Activated naive CD4-positive, alpha-beta T cell treated with anti-CD3 and anti-CD28 coated beads, Interleukin-2, amount 10 ng/mL, durations not matched to agents 7 days and 5 days (primary cell): ENCODE measurements at places on chromosomes 6 and 20.

DNA sequence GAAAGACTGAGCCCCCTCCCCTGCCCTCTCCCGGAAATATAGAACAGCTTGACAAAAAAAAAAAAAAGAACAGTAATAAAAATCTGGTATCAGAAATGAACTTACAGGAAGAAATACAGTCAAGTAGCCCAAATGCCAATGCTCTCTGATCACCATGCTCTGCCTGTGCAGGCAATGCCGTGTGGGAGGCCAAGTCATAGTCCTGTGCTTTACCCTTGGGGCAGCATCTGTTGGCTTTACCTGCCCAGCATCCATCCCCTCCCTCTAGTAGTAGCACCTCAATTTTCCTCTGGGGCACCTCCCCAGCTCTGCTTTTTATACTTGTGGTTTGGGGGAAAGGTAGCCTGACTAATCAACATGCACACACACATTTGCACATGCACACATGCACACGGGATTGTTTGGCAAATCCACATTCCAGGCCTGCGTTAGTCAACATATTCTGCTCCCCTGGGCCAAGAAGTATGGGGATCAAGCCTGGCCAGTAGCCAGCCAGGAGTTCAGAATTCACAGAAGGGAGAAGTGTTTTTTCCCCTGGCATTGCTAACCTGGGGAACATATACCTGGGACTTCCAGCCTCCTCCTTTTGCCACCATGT, 70.2 kb downstream of the RIPOR3 start:
- no peak for DNase-seq

GRCh38 chr6:6390849-6391602, 70.6 kb upstream of the F13A1 start:
- DNase-seq = no peak

DNA sequence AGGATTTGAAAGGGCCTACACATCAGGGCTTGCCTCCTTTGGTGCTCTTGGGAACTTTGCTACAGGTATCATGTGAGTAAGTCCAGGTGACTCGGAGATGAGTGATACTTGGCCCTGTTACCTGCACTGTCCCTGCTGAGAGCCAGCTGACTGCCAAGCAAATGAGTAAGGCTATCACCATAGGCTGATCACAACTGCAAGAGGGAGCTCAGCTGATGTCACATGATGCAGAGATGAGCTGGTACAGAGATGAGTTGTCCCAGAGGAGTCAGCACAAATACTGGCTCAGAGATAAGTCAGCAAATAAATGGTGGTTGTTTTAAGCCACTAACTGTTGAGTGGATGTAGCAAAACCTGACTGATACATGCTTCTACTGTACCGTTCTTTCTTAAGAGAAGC, 41.4 kb downstream of the LAMP5 start:
- DNase-seq = no peak

- no peak for DNase-seq
Measured at GRCh38 chr20:53174454-53174853, 202.3 kb downstream of the TSHZ2 start.

GRCh38 chr20:51202304-51202703, 179.4 kb upstream of the KCNG1 start:
- no peak for DNase-seq

GRCh38 chr6:78538002-78538401, 329.3 kb upstream of the IRAK1BP1 start:
- no peak for DNase-seq

DNA sequence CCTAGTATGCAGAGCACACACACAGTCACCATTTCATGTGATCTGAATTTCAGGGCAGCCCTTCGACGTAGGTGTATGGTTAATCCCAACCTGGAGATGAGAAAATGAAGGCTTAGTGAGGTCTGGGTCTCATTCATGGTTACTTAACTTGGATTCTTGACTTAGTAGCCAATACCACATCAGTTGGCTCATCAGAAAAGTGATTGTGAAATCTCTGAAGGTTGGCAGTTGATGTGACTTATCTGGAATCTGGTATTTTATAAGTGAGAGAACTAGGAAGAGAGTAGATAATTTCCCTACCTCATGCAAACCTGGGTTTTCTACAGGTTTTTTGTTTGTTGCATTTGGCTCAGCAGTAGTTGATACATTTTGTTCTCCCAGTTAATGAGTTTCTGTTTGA, 123.7 kb downstream of the CCDC170 start:
- DNase-seq = no peak

GRCh38 chr20:3733119-3733995, 872 bp downstream of the HSPA12B start:
- no peak for DNase-seq

DNA sequence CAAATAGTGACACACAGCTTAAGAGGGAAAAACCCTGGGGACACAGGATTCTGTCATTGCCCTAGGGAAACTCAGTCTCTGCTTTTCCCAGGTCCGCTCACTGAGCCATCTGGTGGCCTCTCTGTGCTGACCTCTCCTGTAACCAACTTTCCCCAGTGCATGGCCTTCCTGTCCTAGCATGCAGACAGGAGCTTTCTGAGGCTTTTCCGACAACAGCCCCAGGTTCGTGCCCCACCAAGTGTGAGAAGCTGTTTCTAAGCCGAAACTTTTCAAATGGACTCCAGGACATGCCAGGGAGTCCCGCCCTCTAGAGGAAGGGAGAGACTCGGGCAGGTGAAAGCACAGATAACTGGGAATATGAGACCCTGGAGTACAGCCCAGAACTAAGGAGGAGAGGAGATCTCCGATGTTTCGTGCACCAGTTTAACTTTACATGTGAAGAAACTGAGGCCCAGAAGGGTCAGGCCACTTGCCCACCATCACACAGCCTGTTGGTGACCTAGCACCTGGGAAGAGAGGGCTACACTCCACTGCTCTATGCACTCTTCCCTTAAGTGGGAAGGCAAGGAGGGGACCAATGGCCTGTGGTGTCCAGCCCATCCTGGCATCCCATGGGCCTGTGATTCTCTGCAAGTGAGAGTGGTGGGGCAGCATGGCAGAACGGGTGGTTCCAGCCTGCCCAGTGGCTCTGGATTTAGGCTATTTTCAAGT, 46.2 kb downstream of the RPP40 start:
- no peak for DNase-seq

DNA sequence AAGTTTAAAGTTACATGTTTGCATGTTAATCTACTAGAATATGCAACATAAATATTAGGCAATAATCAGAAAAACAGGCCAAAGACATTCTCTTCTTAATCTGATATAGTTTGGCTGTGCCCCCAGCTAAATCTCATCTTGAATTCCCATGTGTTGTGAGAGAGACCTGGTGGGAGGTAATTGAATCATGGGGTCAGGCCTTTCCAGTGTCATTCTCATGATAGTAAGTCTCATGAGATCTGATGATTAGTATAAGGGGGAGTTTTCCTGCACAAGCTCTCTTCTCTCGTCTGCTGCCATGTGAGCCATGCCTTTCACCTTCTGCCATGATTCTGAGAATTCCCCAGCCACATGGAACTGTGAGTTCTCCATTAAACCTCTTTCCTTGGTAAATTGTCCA, 1241.7 kb upstream of the ADGRB3 start:
- DNase-seq = no peak

DNA sequence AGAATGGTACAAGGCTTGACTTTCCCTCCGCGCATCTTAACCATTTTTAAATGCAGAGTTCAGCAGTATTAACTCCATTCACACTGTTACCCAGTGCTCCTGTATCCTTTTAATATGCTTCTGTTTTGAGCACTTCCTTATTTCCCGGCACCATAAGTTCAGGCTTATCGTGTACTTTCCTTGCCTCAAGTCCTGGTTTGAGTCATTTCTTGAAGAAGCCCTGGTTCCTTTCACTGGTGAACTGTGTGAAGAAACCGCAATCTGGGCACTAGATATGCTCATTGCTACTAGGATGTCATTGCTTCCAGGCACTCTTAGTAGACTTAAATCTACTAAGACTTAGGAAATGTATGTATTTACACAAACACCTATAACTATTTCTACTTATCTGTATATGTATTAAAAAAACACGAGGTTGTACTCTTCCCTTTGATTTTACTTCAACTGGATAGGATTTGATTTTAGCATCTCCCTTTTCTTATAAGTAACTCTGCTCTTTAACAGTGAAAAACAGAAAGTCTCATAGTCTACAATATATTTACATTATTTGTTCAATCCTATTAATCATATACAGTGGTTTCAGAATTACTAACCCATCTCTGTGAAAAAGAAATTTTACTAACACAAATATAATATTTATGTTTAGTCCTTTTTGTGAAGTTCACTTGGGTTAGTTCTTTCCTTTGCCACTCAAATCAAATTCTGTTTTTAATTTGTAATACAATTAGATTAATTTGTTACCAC, 135.5 kb downstream of the CDKAL1 start:
- DNase-seq = no peak

- DNase-seq = no peak
Measured at GRCh38 chr6:35046103-35046502, 95.0 kb downstream of the TCP11 start.

- DNase-seq = no peak
Measured at GRCh38 chr6:17091122-17091521, 10.7 kb upstream of the STMND1 start.

- no peak for DNase-seq
Measured at GRCh38 chr6:136401749-136402148, 112.1 kb upstream of the BCLAF1 start.

GRCh38 chr6:3382326-3383279, 74.2 kb downstream of the SLC22A23 start:
- DNase-seq = no peak

- no peak for DNase-seq
Measured at GRCh38 chr6:167528239-167528638, 203.4 kb downstream of the TTLL2 start.

DNA sequence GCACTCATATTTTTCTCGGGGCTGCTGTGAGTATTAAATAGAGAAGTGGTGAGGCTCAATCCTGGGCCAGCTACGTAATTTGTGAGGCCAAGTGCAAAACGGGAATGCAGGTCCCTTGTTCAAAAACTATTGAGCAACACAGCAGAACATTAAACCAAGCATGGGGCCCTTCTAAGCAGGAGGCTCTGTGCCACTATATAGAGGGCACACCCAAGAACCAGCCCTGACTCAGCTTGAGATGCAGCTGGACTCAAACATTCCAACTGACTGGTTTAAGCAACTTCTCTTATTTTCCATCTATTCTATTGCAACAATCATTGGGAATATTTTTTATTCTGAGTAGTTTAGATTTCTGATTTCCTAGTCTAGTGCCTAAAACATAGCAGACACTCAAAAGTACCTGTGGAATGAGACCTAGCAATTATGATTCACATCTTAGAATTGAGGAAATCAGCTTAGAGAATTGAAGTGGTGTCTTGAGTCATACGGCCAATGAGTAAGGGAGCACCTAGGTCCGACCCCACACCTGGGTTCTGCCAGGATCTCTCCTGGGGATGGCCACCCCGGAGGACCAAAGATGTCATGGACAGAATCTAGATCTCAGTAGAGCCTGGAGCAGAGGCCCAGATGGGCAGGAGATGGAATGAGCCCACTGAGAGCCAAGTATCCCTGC, 1.3 kb downstream of the SIRPB2 start:
- no peak for DNase-seq

DNA sequence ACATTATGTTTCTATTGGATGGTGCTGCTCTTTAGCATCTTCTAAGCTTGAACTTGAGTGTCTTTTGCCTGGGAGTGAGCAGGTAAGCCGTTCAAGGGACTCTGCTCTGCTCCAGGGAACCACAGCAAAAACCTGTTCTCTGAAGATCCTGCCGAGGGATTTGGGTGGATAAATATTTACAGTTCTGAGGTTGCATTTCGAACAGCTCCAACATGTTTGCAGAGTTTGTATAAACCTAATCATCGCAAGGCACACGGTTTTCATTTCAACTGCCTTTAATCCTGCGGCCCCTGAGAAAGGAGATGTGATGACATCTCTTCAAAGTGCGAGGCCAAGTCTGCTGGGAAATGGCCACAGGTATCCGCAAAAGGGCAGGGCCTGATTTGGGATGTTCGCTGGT, 293.4 kb downstream of the TFAP2C start:
- no peak for DNase-seq

DNA sequence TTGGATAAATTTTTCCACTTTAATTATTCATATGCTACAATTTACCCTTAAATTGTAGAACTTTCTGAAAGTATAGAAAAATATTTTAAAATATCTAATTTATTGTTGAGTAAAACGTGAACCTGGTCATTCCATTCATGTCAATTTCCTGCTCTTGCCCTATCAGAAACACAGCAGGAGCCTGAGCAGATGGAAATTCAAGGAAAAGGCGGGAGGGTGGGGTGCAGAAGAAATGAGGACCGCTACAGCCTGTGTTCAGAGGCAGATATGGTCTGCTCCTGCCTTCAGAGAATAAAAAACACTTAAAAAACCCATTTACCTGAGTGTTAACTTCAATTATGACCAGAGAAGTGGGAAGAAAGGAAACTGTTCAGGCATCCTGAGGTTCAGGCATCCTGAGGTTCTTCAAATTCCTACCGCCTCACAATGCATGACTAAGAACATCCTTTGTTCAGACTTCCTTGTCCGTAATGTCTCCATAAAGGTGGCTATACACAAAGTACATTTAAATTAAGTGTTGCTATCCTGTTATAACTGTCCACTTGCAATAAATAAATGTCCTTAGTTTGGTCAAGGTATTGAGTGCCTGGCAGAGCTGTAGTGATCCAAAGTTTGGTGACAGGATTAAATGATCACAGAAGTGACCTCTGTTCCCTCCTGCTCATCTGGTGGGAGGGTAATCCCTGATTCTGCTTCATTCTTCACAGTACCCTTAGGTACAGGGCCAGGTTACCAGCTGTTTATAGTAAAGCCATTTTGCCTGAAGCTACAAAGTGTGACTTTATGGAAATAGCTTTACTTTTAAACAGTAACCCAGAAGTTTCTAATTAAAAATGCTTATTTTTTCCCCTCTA, 109.1 kb downstream of the MAN1A1 start:
- DNase-seq = no peak

DNA sequence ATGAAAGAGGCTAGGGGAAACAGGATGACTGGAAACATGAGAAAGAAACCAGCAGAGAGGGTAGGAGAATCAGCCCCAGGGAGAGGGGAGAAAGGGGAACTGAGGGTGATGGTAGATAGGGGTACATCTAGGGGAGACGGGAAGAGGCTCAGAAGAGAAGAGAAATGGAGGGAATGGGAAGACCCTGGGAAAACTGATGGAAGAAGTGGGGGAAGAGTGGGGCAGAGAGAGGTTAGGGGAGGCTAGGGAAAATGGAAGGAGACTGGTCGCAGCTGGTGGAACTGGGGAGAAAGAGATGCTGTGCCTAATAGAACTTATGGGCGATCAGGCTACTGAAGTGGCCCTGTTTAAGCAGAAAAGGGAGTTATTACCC, 548 bp downstream of the PROCR start:
- DNase-seq = no peak

GRCh38 chr6:108549741-108550140, 11.0 kb upstream of the FOXO3 start:
- no peak for DNase-seq

DNA sequence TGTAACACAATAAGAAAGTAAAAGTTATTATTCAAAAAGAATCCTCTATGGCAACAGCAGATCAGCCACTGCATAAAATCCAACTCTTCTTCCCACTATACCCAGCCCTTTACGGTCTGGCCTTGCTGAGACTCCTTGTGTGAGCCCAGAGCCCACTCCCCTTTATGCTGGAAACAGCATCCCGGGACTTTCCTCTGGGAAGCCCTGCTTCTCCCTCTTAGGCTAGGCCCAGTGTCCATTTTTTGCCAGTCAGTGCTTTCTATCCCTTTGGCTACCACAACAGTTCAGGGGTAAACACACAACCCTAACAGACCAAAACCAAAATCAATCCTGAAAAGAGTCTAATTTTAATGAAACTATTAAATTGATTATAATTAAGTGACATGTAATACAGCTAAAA, 20.6 kb downstream of the FKBP5 start:
- DNase-seq = no peak

- DNase-seq = no peak
Measured at GRCh38 chr6:3328145-3328544, 69.4 kb downstream of the PSMG4 start.

GRCh38 chr6:152846825-152847224, 96.2 kb downstream of the VIP start:
- DNase-seq = no peak
